Lower leg skin (tissue), 4 donors: ENCODE measurements at places on chromosomes 5 and 9.
A peak's percentile ranks its signal among the peaks of the same experiment; 100 is the strongest.

DNA sequence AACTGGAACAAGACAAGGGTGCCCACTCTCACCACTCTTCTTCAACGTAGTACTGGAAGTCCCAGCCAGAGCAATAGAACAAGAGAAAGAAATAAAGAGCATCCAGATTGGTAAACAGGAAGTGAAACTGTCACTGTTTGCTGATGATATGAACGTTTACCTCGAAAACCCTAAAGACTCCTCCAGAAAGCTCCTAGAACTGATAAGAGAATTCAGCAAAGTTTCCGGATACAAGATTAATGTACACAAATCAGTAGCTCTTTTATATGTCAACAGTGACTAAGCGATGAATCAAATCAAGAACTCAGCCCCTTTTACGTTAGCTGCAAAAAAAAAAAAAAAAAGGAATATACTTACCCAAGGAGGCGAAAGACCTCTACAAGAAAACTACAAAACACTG, 306.6 kb downstream of the PLK2 start:
- DNase-seq, result no peak

DNA sequence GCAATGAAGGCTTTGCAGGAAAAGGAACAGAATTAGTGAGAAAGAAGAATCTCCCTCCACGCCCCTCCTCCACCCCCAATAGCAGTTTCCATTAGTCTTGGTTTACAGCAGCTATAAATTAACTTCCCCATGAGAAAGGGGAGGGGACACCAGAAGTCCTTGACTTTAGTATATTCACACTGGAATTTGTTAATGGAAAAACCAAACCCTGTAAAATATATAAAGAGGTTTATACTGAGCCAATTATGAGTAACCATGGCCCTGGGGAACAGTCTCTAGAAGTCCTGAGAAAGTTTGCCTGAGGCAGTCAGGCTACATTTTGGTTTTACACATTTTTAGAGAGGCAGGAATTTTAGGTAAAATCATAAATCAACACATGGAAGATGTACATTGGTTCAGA, 88.5 kb downstream of the ALDH1A1 start:
- DNase-seq, result no peak

DNA sequence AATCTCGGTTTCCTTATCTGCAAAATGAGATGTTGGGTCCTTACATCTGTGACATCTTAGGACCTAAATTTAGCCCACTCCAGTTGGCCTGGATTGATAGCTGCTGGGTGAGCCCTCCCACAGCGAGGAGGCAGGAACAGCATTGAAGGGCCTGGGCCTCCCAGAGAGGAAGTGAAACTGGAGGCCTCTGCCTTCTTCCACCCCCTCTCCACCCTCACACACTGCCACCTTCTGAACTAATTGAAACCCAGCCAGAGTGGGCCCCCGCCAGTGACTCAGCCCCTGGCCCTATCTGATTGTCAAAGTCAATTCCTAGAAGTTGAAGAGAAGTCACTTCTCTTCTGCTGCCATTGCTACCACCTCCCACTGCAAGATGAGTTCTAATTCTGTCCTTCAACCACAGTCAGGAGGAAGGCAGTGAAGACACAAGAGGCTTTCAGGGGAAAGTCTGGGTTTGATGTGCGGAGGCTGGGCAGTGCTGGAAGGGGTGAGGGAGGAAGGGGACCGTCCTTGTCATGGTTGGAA, 55.2 kb upstream of the NEK6 start:
- DNase-seq, result no peak

DNA sequence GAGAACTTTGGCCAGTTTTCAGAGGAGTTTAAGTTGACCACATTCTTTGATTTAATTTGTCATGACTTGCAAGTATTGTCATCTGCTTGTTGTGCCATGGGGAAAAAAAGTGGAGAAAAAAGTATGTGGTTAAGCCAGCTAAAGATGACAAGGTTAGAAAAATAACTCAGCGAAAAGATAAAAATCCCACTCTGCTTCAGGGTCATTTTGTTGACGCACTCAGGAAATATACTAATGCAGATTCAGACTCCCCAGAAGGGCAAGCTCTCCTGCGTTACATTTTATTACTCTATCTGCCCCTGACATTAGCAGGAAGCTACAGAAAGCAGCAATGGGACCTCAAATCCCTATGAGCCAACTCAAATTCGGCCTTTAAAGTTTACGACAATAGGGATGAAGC, 27.6 kb upstream of the TESK1 start:
- DNase-seq, result no peak

DNA sequence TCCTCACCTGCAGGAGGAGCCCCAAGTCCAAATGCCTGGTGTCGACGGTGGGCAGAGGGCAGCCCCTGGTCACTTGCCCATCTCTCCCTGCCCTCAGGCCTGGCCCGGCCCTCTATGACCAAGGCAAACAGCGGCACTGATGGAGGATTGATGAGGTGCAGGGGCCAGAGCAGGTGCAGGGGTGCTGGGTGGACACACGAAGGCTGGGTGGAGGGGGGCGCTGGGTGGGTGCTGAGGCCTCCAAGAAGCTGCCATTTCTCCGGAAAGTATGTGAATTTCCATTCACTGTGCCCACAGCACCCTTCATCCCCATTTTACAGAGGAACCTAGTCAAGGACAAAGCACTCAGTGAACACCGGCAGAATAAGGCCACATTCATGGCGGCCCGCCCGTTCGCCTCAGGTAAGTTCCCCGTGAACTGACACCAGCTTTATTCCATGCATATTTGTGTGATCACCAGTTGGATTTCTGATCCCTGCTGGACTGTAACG, 143.8 kb upstream of the PPP1R26 start:
- peak; percentile 74 for DNase-seq
